ENCODE measurements at places on chromosomes 13 and 19. TPM values are rescaled to one million over a fixed set of nuclear protein-coding genes. Genes with fewer than 3 reads are reported as not detected.

The SPIB gene
- 0.81 TPM for total RNA-seq

The CAMSAP3 gene
- total RNA-seq = 0.28 TPM

The NOVA2 gene
- not detected for total RNA-seq

The C19orf81 gene
- not detected for total RNA-seq

The ZNF135 gene
- total RNA-seq = 1.4 TPM

All from CD8-positive, alpha-beta T cell (primary cell).